Muscle of leg (tissue), 16 donors: ENCODE measurements at places on chromosomes 3 and 15. TPM values are rescaled to one million over a fixed set of nuclear protein-coding genes. Genes with fewer than 3 reads are reported as not detected.

OR5H1 gene
- polyA plus RNA-seq, result not detected

C3orf62 gene
- polyA plus RNA-seq, result 4.2 TPM

CYP8B1 gene
- polyA plus RNA-seq, result 0.02 TPM

FEZF2 gene
- polyA plus RNA-seq, result not detected

TCTA gene
- 19.7 TPM for polyA plus RNA-seq

DNA sequence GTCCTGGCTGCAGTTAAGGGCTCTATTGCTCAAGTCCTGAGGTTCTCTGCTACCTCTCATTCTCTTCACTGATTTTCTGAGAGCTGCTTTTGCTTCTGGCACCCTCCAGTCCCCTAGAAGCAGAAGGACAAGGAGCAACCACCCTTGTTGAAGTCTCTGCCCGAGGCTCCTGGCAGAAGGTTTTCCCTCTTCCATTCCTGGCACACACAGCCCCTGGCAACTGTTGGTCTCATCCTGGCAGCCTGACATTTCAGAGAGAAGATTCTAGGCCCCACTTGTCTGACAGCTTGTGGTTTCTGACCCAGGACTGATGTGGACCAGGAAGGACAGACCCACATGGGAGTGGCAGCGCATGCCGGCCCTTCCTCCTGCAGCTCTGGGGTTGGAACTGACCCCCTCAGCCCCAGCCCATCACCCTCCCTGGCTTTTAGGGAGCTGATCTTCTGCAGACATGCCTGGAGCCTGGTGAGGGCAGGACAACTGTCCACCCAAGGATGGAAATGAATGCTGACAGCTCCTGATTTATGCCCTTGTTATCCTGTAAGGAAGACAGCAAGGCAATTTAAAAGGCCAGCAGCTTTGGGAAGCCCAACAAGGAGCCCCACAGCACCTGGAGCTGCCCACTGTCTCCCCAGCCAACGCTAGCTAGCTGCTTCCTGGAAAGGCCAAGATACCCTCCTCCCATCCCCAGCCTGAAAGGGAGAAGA, 13.0 kb upstream of the NTRK3 start:
- peaks cover 15% of the 10 kb centered on the region for H3K27me3 ChIP-seq
- no peaks in the 10 kb centered on the region for H3K4me1 ChIP-seq
- no peaks in the 10 kb centered on the region for H3K36me3 ChIP-seq
- H3K4me3 ChIP-seq, result no peak overlapping the region
- no peak for DNase-seq
- no peak overlapping the region for H3K27ac ChIP-seq

DNA sequence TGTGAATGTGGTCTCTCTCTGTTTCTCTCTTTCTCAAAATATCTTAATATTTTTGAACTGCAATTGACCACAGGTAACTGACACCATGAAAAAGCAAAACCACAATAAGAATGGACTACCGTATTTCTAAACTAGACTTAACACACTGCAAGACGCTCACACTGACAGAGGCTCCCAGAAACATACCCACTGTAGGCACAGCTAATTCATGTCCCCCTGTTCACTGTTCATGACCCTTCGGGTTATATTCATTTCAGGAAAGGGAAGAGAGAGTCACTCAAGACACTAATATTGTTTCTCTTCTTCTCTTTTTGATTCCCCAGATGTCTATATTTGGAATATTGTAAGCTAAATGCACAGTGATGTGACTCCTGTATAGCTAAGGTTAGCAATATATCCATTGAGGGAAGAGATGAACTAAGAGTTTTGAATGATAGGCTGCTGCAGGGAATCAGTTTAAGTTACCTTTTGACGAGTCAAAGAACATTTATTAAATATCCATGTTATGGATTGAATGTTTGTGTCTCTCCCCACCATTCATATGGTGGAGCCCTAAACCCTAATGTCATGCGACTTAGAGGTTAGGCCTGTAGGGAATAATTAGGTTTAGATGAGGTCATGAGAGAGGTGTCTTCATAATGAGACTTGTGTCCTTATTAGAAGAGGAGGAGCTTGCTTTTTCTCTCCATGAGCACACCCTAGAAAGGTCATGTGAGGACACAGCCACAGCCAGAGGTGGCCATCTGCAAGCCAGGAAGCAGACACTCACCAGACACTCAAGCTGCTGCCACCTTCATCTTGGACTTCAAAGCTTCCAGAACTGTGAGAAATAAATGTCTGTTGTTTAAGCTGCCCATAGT, 216.6 kb upstream of the GRM7 start:
- no peak overlapping the region for H3K27ac ChIP-seq
- H3K4me1 ChIP-seq, result no peaks in the 10 kb centered on the region
- DNase-seq, result no peak
- H3K4me3 ChIP-seq, result no peak overlapping the region

DNA sequence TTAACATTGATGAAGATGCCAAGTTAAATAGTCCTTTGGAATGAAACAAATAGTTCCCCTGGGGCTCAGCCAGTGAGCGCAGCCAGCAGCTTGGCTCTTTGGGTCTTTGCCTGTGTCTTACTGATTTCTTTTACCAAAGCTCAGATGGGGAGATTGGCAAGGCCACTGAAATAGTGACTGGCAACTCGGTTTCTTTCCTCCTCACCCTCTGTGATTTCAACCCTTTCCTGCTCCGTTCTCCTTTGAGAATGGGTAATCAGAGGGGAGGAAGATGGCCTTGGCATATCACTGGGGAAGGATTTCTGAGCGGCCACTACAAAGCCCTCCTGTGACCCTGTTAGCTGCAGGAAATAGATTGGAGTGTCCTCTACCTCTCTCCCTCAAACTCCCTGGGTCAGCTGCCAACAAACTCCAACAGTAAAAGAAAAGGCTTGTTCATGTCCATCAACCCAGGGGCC, 337.1 kb upstream of the LRRFIP2 start:
- H3K27me3 ChIP-seq, result no peaks in the 10 kb centered on the region
- H3K4me3 ChIP-seq, result no peak overlapping the region

DNA sequence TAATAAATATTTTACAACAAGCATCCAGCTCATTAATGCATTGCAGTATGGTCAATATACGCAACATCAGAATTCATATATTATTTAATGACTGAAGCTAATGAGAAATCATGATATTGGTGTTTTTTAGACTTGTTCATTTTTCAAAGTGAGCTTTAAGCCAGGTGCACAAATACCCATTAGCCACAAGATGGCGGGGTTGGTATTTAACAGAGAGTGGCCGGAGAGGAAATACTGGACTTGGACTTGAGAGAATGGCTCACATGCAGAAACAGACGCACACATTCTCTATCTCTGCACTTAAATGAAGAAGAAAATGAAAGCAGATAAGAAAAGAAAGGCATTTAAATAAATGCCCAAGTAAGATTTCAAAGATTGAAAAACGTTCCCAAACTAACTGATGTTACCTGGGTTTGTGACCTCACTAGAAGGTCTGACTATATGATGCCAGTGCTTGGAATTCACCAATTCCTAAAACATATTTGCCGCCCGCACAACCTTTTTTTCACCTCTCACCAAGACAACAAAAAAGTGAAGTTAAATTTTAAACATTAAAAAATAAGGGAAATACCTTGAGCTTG, 21.2 kb upstream of the CRBN start:
- H3K27me3 ChIP-seq, result no peaks in the 10 kb centered on the region
- no peak overlapping the region for H3K27ac ChIP-seq
- H3K4me3 ChIP-seq, result no peak overlapping the region
- H3K36me3 ChIP-seq, result no peaks in the 10 kb centered on the region

DNA sequence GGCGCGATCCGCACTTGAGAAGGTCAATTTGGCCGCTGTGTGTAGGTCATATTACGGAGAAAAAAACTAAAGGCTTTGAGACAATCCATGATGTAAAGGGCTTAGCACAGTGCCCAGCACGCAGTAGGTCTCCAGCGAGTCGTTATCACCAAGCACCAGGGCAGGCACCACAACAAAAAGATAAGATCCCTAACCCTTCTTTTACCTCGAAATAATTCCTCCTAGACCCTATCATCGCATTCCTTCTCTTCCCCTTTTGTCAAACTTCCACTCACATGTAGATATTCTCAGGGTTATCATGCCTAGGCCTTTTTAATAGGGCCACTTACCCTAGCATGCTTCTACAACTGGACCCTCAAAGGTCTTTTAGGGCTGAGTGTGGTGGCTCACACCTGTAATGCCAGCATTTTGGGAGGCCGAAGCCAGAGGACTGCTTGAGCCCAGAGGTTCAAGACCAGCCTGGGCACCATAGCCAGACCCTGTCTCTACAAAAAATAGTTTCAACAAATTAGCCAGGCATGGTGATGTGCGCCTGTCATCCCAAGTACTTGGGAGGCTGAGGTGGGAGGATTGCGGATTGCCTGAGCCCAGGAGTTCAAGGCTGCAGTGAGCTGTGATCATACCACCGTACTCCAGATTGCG, 13.5 kb downstream of the ZNF774 start:
- no peak overlapping the region for H3K27ac ChIP-seq
- H3K27me3 ChIP-seq, result no peaks in the 10 kb centered on the region
- peaks cover 3% of the 10 kb centered on the region for H3K36me3 ChIP-seq
- H3K4me1 ChIP-seq, result no peaks in the 10 kb centered on the region
- no peak overlapping the region for H3K4me3 ChIP-seq

GRCh38 chr15:35690089-35690488, 144.1 kb upstream of the DPH6 start:
- H3K36me3 ChIP-seq, result no peaks in the 10 kb centered on the region
- no peak overlapping the region for H3K27ac ChIP-seq
- H3K27me3 ChIP-seq, result no peaks in the 10 kb centered on the region
- H3K4me3 ChIP-seq, result no peak overlapping the region
- H3K4me1 ChIP-seq, result no peaks in the 10 kb centered on the region

DNA sequence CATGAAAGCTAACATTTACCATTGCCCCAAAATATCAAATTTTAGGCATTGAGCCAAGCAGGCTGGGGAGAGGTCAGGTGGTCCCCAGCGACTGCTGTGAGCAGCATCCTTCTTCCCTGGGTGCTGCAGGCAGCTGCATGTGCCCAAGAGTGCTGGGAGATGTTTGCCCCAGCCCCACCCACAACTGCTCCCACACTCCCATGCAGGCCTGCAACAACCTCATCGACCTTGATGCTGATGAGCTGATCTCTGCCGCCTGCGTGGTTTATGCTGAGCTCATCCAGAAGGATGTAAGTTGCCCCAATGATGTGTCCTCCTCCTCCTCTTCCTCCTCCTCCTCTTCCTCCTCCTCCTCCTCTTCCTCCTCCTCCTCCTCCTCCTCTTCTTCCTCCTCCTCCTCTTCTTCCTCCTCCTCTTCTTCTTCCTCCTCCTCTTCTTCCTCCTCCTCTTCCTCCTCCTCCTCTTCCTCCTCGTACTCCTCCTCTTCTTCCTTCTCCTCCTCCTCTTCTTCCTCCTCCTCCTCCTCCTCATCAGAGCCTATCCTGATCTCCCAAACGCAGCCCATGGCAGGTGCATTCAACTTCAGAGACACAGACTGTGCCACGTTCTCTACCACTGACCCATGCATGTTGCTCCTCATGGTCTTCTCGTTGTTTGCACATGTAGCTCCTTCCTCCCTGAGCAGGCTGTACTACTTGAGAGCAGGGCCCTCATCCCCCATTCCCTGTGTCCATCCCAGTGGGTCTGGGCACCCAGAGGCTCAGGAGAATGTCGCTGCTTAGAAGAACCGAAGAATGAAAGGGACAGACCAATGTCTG, 15.1 kb downstream of the TBC1D21 start:
- H3K36me3 ChIP-seq, result no peaks in the 10 kb centered on the region
- peaks cover 10% of the 10 kb centered on the region for H3K27me3 ChIP-seq
- no peak for DNase-seq
- H3K4me1 ChIP-seq, result no peaks in the 10 kb centered on the region
- H3K27ac ChIP-seq, result no peak overlapping the region
- H3K4me3 ChIP-seq, result no peak overlapping the region

- no peaks in the 10 kb centered on the region for H3K36me3 ChIP-seq
- H3K4me3 ChIP-seq, result no peak overlapping the region
- H3K4me1 ChIP-seq, result no peaks in the 10 kb centered on the region
- no peak overlapping the region for H3K27ac ChIP-seq
- H3K27me3 ChIP-seq, result no peaks in the 10 kb centered on the region
These were observed 16.8 kb upstream of the NMNAT3 start for GRCh38 chr3:139694542-139694941.

DNA sequence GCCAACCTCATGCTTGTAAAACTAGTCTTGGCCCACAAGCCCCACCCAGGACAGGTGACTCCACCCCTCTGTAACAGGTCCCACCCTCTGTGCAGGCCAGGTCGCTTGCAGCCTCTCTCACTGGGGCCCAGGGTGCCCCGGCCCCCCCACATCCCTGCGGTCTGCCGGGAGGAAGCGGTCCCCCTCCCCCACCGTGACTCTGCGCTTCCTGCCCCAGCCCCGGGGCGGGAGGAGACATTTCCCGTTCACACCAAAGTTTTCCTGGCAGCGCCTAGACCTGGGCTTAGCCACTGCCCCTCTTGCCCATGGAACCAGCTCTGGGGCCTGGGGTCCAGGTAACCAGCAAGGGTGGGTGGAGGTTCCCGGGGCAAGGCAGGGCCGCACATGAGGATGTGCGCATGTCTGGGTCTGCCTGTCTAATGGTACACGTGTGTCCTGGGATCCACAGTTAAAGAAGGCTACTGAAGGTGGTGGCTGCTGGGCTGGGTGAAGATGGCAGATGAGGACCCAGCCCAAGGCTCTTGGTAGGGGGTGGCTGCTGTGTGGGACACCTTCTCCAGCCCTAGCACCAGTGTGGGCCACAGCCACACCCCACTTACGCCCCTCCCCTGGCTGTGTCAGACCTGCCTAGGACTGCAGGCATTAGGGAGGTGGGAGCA, 8.4 kb downstream of the NBEAL2 start:
- DNase-seq, result peak; percentile 49
- H3K4me1 ChIP-seq, result peaks cover 9% of the 10 kb centered on the region
- H3K4me3 ChIP-seq, result no peak overlapping the region
- peaks cover 4% of the 10 kb centered on the region for H3K36me3 ChIP-seq

DNA sequence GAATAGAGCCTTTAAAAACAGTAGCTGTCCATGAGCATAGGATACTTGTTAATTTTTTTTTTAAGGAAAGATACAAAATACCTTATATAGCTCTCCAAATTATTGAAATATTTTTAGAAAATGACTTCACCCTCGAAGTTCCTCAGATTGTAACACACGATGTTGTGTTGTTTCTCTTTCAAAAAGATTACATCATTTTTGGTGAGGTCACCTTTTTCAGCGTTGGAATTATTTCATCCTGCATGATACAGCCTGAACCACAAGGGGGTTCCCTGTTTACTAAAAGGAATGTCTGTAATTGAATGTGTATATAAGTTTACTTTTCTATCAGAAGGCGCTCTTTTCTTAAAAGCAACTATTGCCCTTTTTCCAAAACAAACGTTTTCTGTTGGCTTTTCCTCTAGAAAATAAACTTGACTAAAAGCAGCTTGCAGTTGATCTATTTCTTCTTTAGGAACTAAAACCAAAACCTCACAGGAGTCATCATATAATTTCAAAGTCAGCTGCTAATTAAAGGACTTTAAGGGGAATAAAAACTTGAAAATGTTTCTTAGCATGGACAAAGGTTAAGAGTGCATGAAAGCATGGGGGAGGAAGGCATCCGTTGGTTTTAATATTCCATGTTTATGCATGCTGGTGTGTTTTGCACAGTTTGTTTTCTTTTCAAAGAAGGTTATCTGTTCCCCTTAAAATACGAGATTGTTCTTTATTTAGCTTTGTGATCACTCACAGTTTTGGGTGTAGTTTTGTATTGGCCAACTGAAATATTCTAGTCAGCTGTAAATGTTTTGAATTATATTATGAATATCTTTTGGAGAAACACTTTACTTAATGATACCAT, 29.4 kb downstream of the LYSMD4 start:
- H3K36me3 ChIP-seq, result peaks cover 10% of the 10 kb centered on the region
- no peaks in the 10 kb centered on the region for H3K27me3 ChIP-seq
- peaks cover 15% of the 10 kb centered on the region for H3K4me1 ChIP-seq
- H3K27ac ChIP-seq, result peak overlapping the region; percentile 72
- no peak overlapping the region for H3K4me3 ChIP-seq
- peak; percentile 94 for DNase-seq

GRCh38 chr3:187085021-187085666, 54.2 kb downstream of the RPL39L start:
- no peaks in the 10 kb centered on the region for H3K36me3 ChIP-seq
- H3K4me3 ChIP-seq, result no peak overlapping the region
- no peaks in the 10 kb centered on the region for H3K4me1 ChIP-seq
- no peak overlapping the region for H3K27ac ChIP-seq
